Astrocyte of the spinal cord (primary cell): ENCODE measurements at places on chromosomes 7 and 10.

GRCh38 chr7:5514440-5515035, 90.9 kb upstream of the TNRC18 start:
- no peak for DNase-seq

DNA sequence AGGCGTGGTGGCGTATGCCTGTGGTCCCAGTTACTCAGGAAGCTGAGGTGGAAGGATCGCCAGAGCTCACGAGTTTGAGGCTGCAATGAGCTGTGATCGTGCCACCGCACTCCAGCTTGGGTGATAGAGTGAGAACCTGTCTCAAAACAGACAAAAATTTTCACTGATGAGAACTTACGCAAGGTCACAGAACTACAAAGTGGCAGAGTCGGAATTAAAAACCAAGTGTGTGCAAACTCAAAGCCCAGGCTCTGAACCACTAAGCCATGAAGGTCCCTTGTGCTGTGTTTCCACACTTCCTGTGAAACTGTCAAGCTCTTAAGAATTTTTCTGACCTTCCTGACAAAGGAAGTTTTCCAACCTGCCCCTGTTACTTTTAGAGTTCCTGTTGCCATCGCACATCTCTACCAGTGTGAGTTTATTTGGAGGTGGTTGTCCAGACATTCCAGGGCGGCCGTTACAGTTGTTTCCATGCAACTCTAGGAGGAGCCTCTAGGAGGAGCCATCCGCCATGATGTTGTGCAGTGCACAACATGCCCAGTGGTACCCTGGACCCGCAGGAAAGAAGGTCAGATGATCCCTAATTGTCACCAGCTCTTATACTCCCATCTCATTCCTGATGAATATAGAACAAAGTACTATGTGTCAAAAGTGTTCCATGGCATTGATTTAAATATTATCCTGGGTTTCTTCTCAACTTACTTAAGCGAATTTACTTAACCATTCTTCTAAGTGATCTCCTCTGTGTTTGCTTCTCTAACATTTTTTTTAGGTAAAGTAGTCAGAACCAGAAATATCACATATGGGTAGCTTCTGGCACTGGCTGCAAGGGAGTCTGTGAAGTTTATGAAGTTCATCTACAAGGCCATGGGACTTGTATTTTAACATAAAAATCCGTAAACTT, 49.0 kb upstream of the LYZL1 start:
- DNase-seq, result no peak

- DNase-seq, result peak; percentile 50
Measured at GRCh38 chr7:120402079-120402767, 129.2 kb downstream of the KCND2 start.

DNA sequence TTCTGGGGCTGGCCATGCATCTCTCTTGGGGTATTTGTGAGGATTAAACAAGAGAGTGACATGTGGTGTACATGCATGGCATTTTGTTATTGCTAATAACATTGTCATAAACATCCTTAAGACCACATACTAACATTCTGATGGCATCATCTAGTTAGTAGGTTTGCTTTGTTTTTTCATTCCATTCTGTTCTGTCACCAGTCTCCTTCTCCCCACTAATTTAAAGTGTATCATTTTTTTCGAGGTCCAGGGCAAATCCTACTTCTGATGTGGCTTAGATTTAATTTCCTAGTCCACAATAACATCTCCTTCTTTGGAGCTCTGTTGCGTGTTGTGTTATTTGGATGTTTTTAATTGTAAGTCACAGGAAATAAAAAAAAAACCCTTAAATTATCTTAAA, 248.1 kb downstream of the LRMDA start:
- DNase-seq, result no peak

- DNase-seq, result no peak
Measured at GRCh38 chr7:17638727-17639126, 301.6 kb downstream of the SNX13 start.

- no peak for DNase-seq
Measured at GRCh38 chr7:143288836-143289235, 685 bp downstream of the CASP2 start.

GRCh38 chr7:92815412-92815811, 21.0 kb downstream of the CDK6 start:
- no peak for DNase-seq

GRCh38 chr7:74480861-74481417, 27.2 kb downstream of the GTF2IRD1 start:
- DNase-seq, result peak; percentile 64

GRCh38 chr7:139661903-139662302, 115.9 kb downstream of the HIPK2 start:
- no peak for DNase-seq

GRCh38 chr10:104144931-104145330, 23.0 kb downstream of the SFR1 start:
- DNase-seq, result no peak

GRCh38 chr10:100886963-100887362, 25.8 kb upstream of the SLF2 start:
- DNase-seq, result no peak

DNA sequence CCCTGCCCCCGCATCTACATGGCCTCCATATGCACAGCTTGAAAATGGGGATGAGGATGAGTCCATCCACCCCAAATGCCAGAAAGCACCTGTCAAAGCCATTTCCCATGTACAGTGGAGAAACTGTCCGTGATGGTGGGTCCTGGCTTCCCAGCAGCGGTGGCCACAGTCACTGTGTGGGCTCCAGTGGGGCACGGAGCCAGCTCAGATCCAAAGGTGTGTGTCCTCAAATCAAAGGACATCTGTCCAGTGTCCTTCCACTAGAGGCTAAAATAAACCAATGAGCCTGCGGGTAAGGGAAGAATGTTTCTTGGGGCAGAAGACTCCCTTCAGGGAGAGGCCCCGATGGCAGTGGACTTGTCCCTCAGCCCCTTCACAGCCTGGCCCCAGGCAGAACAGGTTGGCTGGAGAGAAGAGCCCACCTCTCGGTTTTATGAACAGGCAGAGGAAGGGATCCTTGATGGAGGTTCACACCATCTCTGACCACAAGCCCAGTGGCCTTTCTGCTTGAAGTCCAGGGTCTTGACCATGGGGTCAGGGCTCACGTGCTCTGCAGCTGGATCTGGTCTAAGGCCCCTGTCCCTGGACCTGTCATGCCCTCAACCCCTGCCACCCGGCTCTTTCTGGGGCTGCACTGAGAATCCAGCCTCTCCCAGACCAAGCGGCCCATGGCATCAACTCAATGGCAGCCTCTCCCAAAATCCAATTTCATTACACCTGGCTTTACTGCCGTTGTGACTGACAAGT, 106.9 kb downstream of the TCERG1L start:
- DNase-seq, result no peak

- no peak for DNase-seq
Measured at GRCh38 chr10:14271621-14272020, 59.1 kb downstream of the FRMD4A start.

GRCh38 chr7:7581531-7582179, 15.0 kb downstream of the MIOS start:
- DNase-seq, result no peak

DNA sequence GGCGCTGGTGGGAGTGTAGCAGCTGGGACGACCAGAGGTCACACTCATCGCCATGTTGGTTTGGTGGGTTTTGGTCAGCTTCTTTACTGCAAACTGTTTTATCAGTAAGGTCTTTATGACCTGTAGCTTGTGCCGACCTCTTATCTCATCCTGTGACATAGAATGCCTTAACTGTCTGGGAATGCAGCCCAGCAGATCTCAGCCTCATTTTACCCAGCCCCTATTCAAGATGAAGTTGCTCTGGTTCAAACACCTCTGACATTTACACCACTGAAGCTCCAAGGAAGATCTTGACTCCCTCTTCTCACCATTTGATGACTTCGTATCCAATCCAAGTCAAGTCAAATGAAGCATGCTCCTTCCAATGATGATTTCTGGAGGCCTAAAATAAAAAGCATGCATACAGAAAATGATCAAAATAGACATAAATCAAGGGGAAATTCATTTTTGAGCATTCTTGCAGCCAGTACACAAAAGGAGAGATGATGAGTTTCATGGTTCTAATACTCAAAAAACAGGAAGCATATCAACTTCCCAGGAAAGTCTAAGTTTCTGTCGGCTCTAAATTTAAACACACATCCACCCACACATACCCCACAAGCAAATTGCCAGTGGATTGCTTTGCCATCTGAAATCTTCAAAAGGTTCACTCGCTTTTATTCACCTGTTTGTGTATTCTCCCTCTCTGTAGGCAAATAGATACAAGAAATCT, 2.4 kb upstream of the PSMG3 start:
- no peak for DNase-seq

- no peak for DNase-seq
Measured at GRCh38 chr10:123665491-123666286, 466 bp upstream of the GPR26 start.
